ENCODE measurements at places on chromosomes 3 and 15.

GRCh38 chr3:187131981-187132380 lies 7.3 kb downstream of the RPL39L start:
- DNase-seq = no peak

DNA sequence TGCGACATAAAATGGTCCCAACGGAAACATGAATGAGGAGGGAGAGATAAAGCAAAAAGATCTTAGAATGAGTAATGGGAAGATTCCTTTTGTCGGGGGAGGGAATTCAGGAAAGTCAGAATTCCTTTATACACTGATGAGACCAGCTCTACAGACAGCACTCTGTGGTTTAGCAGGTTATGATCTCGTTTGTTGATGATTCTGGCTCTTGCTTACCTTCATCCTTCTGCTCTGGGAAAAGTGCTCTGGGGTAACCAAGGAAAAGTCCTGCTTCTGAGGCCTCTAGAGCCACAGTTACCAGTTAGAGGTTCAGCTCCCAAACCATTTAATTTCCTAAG lies 150.7 kb upstream of the NR2E3 start:
- no peak for DNase-seq

DNA sequence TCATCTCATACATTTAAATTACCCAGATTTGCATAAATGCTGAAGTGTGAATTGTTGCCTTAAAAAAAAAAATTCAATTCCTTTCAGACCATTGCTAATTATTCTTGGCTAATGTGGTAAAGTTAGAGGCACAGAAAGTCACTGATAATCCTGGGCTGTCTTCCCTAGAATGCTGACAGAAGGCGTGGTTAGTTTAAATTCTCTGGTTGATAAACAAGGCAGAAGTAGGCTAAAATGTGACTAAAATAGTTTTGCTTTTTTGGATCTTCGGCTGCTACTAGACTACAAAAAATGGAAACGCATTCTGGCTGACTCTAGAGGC lies 193.7 kb downstream of the OTOL1 start:
- no peak for DNase-seq

GRCh38 chr3:134765468-134765867 lies 29.6 kb upstream of the EPHB1 start:
- DNase-seq = no peak

GRCh38 chr3:112321867-112322652 lies 10.9 kb upstream of the CD200 start:
- no peak for DNase-seq

DNA sequence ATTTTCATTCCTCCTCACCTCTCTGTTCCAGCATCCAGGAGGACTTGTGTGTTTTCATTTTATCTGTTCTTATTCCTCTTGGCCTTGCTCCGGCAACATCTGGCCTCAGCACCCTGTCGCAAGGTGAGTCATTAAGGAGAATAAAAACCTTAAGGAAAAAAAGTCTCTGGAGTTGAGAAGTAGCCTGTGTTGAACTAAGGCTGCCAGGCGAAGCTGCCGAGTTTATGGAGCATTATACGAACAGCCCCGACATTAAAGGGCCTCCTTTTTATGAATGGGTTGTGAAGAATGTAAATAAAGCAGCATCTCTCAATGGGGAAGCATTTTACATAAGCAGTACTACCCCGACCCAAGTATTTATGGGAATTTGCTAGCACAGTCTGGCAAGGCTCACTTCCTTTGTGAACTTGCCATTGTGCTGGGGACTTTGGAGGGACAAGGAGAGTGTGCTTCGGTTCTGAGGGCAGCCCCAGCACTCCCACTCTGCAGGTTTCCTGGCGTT lies 4.7 kb downstream of the BAHD1 start:
- no peak for DNase-seq

- no peak for DNase-seq
Measured at GRCh38 chr3:116512281-116512680, 67.0 kb upstream of the LSAMP start.

DNA sequence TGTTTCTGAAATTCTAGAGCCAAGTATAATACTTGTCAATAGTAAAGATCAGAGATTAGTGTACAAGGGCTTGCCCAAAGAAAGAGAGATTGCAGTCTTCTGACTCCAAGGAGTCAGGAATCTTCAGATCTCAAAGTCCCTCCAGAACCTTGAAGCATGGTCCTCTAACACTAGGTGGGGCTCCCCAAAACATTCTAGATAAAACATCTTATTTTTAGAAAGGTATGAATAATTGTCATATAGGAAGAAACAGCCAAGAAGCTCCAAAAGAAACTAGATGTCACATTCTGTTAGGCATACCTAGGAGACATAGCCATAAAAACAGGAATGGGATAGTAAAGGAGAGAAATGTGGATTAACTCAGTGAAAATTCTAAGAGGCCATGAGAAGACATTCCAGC lies 10.7 kb downstream of the MUC13 start:
- DNase-seq = no peak

DNA sequence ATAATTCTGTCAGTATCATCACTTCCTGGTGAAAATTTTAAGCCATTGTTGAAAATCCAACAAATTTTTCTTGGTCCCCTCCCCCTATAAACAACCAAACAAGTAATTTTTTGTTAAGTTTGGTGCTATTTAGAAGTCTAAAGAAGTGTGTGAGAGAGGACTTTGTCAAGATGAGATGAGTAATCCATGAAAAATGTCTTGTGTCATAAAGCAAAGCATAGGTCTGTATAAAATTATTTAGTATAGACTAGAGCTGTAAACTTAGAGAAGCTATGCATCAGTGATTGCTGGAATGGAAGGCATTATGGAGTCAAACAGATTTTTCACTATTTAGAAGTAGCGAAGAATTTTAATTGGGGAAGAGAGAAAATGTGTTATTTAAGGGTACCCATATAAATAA lies 31.4 kb downstream of the MAPK6 start:
- DNase-seq = no peak

GRCh38 chr3:143910756-143911155 lies 60.9 kb upstream of the DIPK2A start:
- DNase-seq = no peak

- DNase-seq = no peak
Measured at GRCh38 chr3:143769616-143770015, 78.7 kb downstream of the SLC9A9 start.

DNA sequence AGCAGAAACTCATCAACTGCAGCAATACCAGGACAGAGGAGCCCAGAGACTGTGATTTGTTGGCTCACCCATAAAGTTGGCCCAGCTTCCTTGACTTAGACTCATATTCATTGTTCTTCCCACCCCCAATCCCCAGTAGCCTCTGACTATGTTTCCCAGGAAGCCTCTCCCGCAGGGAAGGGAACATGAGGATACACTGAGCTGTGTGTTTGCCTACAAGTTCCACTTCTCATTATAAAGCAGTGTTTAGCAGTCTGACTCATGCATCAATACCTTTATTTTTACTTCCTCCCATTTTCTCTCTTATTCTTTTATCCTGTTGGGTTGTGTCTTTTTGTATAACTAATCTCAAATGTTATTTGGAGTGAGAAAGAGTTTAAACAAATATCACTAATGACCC lies 111.6 kb upstream of the PHLDB2 start:
- no peak for DNase-seq

GRCh38 chr3:135452881-135453280 lies 512.6 kb upstream of the PPP2R3A start:
- no peak for DNase-seq

GRCh38 chr15:35330916-35331315 lies 215.0 kb downstream of the DPH6 start:
- no peak for DNase-seq

DNA sequence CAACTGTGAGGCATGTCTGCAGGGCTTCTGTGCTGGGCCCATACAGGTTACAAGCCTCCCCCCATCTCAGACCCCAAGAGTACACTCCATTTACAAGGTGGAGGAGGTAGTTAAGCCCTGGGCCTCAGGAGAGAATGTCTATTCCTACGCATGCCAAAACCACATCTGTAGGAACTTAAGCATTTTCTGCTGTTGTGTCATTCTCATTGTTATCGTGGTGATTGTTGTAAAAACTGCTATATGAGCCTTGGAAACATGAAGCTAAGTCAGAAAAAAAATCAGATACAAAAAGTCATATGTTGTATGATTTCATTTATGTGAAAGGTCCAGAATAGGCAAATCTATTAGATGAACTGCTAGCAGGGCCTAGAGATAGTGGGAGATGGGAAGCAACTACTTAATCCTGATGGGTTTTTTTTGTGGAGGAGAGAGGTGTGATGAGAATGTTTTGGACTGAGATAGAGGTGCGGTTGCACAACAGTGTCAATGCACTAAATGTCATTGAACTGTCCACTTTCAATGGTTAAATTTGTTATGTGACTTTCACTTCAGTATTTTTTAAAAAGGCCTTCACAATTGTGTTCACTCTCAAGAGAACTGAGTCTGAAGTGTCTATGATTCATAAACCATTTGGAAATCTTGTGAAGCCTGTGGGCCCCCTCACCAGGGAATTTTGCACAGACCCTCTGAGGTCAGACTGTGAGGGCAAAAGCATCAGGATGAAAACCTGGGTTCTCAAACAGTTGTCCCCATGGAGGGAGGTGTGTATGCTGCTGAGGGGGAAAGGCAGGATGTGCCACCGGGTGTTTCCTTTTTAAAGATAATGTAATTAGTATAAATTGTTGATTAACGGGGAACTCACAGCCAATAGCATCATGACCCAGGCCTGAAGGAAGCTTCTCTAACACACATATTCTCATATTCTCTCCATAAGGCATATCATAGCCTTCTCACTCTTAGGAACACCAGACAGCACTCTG lies 3.2 kb downstream of the RTP3 start:
- no peak for DNase-seq

DNA sequence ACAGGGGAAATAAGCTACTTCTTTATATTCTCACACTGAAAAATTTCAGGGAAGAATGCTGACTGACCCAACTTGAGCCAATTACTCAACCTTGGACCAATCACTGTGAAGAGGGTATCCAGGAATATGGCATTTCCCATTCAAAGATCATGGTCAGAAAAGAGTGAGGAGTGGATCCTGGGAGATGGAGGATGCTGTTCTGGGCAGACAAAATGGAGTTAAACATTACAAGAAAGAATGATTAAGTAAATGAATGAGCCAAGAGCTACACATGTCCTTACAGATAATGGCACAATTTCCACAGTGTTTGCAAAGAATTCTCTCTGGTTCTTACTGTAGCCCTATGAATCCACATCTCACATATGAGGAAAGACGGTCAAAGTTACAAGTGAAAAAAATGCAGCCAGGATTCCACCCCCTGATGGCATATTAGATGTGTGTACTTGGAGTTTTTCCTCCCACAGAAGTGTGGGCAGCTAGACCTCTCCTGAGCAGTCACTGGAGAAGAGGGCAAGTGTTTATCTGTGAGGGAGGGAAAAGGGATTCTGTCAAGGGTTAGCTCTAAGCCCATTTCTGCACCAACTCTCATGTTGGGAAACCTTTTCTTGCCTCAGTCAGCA lies 33.8 kb downstream of the AMOTL2 start:
- DNase-seq = no peak

GRCh38 chr3:86954747-86955146 lies 36.2 kb downstream of the VGLL3 start:
- DNase-seq = no peak

- no peak for DNase-seq
Measured at GRCh38 chr15:23762026-23762425, 74.9 kb upstream of the NDN start.

- DNase-seq = no peak
Measured at GRCh38 chr3:112365035-112365434, 32.1 kb downstream of the CD200 start.

DNA sequence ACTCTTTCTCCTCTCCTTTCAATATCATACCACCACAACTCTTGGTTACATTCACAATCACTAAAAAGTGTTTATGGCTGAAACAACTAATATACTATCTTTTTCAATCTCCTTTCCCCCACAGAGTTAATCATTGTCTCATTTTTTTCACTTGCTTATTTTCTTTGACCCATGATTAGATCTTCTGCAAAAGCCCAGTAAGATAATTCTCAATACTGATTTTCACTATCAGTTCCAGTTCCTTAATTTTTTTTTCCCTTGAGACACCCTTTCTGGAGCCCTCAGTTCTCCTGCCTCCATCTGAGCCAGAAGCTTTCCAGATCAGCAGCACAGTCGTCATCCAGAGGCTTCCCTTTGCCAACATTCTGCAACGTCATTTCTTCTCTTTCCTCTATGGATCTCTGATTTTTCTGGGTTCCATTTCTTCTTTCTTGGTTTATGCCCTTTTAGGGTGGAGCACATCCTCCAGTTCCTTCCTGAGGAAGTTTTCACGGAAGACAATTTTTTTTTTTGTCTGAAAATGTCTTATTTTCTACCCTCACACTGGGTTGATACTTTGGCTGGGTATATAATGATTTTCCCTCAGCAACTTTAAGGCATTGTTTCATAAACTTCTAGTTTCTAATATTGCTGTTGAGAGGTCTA lies 88.7 kb upstream of the C15orf39 start:
- DNase-seq = no peak

DNA sequence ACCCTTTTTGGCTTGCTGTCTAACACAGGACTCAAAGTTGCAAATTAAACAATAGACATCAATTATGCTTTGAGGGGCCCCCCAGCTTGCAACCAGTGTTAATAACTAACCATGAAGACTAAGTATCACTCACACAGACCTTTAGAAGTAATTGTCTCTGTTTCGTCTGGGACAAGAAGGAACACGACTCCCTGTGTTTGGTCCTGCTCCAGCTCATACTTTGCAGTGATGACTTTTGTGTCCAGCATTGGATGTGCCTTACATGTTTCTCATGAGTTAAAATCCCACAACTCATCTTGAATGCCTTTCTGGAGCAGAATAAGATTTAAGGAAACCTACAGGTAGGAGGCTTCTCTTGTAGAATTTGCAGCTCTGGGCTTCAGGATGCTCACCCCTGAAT lies 53.1 kb downstream of the GMNC start:
- DNase-seq = no peak

DNA sequence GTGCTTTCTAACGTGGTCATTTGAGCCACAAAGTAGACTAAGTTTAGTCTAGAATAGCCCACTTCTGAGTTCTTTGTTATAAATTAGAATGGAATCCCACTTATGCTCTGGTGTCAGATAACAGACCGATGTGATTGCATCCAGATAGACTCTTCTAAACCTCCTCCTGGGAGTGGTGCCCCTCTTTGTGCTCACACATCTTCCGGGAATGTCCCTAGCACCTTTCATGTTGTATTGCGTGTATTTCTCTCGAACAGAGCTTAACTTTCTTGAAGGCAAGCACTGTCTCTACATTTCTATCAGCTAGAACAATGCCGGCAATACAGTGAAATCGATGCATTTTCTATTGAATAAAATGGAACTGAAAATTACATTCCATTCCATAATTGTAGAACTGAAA lies 23.0 kb downstream of the CP start:
- no peak for DNase-seq

DNA sequence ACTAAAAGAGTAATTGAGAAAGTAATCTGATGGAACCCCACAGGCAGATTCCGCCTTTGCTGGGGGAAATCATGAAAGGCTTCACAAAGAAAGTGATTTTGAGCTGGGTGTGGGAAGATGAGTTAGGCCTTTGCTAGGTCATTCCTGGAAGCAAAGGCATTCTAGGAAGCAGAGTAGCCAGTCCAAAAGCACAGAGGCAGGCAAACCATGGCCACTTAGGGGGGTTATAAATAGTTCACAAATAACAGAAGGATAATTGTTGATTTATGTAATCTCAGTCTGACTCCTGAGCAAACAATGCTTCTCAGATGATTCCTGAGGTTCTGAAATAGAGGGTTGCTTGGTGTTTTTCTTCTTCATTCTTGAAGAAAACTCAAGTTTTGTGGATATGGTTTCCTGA lies 576.3 kb downstream of the NTRK3 start:
- no peak for DNase-seq
